ENCODE measurements at places on chromosomes 5 and 9. TPM values are rescaled to one million over a fixed set of nuclear protein-coding genes. Genes with fewer than 3 reads are reported as not detected.

FAM221B gene
- total RNA-seq: not detected

SLCO6A1 gene
- not detected for total RNA-seq

MARCHF11 gene
- not detected for total RNA-seq

CCNO gene
- not detected for total RNA-seq

PAX5 gene
- 0.62 TPM for total RNA-seq

IL31RA gene
- 4.1 TPM for total RNA-seq

SLC6A19 gene
- not detected for total RNA-seq

SPAG8 gene
- total RNA-seq: 3.7 TPM

ANKRD34B gene
- total RNA-seq: not detected

SLC36A2 gene
- total RNA-seq: 3.1 TPM

ABO gene
- total RNA-seq: 1.4 TPM

ELAVL2 gene
- 1.8 TPM for total RNA-seq

DNA sequence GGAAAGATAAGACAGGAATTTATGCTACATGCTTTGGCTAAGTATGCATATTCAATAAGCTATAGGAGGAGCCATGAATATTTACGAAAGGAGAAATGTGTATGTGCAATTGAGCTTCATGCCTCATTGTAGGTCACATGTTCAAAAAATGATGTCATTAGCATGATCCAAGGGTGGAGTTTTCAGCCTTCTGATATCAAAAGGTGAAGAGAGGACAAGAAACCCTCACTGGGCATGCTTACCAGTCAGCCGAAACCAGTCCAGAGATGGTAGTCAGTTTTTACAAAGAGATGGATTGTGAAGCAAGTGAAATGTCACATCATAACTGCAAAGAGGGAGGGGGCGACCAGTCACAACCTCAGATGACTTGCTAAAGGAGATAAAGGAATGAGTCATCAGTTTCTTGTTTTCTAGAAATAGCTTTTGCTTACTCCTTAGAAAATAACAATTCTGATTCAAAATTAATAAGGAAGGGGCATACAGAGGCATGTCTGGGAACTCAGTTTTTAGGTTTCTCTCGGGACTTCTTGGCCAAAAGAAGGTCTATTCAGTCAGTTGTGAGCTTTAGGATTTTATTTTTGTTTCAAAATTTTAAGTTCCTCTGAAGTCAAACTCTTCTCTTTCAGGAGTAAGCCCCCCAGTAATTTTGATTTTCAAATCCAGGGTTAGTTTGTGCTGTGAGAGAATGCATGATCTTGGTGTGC is 1067.8 kb upstream of the EDIL3 start:
- no peak for DNase-seq

DNA sequence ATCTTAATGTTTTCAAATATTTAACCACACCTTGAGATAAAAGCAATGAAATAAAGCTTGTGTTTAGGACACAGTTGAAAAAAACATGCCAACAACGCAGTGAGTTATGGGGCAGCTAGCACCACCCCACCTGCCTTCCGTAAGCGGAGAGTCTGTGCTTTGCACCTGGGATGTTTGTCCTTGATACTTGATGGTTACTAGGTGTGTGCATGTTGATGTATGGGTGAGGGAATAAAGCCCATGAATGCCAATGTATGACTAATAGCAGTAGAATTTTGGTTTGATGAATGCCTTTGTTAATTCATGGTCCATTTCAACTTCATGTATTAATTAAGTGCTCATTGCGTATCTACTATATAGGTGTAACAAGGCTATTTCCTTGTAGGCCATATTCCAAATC is 74.0 kb downstream of the PCSK5 start:
- no peak for DNase-seq

DNA sequence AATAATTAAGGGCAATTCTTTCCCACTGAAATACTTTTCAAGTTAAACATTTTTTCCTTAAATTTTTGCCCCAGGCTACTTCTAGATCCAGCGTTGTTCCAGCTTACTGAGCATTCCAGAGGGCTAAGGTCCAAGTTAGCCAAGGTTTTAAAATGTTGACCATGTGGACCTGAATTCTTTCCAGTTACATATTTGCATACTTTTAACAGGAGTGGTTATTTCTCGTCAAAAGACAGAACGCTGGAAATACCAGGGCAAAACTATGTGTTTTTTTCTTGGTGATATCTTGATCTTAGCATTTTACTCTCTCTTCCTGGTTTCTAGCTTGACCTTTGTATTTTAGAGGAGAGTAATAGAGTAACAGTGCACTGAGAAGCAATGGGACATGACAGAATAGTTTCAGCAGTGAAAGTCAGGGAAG is 32.8 kb downstream of the TMC1 start:
- peak; percentile 10 for DNase-seq

- DNase-seq: no peak
These were observed 63.3 kb downstream of the ADAMTS16 start for GRCh38 chr5:5203451-5203850.

GRCh38 chr5:173669483-173669882 is 53.0 kb upstream of the BOD1 start:
- no peak for DNase-seq

GRCh38 chr9:18437315-18438201 is 36.4 kb upstream of the ADAMTSL1 start:
- DNase-seq: peak; percentile 85

DNA sequence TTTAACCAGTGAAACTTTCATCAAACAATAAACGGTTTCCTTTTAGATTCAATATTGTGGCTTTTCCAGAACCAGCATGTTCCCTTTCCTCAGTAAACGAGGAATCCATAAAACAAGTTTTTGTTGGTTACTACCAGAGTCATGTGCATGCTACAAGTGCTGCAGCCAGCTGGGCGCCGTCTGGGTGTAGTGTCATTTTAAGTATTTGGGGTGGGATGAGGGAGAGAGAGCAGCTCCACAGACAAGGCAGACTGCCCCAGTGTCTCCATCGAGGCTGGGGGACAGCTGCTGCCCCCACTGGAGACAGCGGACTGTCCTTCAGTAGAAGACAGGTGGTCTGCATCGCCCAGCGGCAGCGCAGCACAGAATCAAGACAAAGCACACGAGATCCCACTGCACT is 17.3 kb downstream of the ARPC5L start:
- peak; percentile 68 for DNase-seq

GRCh38 chr9:93686880-93687236 is 110.5 kb downstream of the PHF2 start:
- no peak for DNase-seq

- no peak for DNase-seq
These were observed 474.4 kb downstream of the TLE1 start for GRCh38 chr9:81214975-81215374.

GRCh38 chr9:84460695-84461094 is 120.1 kb upstream of the SLC28A3 start:
- DNase-seq: no peak

DNA sequence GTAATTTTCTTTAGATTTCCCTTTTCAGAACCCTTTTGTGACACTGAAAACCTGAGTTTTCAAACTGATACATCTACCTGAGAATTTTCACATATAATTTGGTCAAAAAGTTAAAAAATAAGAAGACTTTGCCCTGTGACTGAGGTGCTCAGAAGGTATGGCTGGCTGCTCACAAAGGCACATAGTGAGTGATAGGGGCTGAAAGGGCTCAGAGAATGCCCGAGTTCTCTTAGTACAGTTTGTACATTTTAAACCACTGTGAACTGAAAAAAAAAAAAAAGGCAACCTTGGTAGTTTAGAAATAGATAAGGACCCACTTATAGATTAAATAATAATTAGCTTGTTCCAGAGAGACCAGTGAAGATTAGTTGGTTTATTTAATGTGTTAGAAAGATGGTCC is 18.1 kb upstream of the PSAT1 start:
- no peak for DNase-seq

DNA sequence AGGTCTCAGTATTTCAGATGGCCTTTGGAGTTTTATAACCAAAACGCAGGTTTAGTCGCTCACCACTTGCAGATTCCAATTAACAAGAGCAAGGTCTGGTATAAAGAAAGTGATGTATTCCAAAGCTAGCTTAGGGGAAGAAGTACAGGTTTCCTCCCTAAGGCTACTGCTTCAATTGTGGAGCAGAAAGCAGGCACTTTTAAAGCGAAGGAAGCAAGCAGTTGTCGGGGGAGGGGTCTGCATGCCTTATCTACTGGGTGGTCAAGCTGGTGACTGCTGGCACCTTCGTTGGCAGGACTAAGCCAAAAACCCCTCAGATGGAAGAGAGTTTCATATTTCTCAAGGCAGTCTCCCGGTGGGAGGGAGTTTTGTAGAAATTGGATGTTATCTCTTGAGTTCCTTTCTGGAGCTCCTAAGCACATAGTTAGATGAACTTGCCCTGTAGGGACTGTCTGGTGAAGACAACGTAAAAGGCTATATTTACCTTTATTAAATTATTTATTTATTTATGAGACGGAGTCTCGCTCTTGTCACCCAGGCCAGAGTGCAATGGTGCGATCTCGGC is 1.6 kb upstream of the TMEM245 start:
- no peak for DNase-seq

- no peak for DNase-seq
These were observed at the start of gene PPP1R2B for GRCh38 chr5:156850206-156850751. PPP1R2B (plus strand) TSS chr5:156850295; CDS start chr5:156850563, 268 bp downstream.

DNA sequence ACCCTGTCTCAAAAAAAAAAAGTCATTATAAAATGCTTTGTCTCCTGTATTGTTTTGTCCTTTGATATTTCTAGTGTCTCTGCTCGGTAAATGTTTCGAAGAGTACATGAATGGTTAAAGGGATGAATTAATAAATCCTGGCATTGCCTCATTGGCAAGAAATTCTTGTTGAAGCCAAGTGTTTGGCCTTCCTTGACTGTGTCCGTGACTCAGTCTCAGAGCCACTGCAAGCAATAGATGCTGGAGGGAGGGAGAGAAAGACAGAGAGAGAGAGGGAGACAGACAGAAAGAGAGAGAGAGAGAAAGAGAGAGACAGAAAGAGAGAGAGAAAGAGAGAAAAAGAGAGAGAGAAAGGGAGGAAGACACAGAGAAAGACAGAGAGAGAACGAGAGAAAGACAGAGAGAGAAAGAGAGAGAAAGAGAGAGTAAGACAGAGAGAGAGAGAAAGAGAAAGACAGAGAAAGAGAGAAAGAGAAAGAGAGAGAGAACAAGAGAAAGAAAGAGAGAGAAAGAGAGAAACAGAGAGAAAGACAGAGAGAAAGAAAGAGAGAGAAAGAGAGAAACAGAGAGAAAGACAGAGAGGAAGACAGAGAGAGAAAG is 72.5 kb upstream of the RXRA start:
- no peak for DNase-seq

GRCh38 chr5:64861281-64861680 is 92.6 kb downstream of the CWC27 start:
- DNase-seq: no peak

DNA sequence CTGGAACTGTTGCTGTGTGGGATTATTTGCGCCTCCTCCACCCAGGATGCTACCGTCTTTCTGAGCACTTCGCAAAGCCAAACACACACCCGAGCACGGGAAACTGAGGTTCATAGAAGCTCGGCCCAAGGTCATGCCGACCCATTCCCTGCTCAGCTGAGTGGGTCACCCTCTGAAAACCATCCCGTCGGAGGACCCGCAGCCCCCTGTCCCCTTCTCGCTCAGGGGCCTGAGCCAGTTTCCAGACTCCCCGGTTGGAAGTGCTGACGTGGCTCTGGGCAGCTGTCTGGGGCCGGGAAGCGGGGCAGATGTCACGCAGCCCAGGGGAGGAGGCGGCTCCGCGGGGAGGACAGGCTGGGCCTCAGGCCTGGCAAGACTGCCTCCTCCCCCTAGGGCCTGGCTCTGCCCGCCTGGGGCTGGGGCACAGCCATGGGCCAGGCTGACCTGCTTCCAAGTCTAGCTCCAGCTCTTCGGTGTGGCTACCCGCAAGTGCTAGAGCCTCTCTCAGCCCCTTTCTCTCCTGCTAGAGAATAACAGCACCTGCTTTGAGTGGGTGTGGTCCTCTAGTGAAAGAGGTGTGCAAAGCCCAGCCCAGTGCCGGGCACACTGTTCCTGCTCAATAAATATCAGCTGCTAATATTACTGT is 9.9 kb upstream of the CXXC5 start:
- DNase-seq: peak; percentile 89

DNA sequence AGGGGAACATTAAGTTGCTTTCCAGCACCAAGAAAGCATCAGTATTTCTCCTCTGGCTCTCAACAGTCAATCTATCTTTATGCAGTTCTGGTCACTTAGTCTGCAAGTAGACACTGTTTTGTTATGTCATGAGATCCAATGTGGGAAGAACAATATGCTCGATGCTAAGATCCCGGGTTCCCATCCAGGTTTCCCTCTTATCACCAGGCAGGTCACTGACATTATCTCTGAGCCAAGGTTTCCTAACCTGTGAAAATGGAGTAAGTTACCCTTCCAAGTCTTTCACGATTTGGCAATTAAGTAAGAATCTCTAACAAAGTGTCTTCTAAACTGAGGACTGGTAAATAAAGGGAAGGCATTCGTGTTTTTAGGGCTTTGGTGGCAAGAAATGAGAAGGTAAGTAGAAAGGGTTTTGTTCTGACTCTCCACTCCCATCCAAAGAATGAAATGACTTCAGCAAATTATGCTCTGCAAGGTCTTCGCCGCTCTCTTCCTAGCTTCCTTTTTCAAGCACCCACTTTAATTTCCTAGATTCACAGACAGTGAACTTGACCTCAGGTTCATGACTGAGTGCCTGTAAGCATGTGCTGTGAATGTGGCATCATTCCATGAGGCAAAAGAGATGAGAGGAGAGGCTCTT is 86.4 kb downstream of the DCP2 start:
- DNase-seq: no peak

DNA sequence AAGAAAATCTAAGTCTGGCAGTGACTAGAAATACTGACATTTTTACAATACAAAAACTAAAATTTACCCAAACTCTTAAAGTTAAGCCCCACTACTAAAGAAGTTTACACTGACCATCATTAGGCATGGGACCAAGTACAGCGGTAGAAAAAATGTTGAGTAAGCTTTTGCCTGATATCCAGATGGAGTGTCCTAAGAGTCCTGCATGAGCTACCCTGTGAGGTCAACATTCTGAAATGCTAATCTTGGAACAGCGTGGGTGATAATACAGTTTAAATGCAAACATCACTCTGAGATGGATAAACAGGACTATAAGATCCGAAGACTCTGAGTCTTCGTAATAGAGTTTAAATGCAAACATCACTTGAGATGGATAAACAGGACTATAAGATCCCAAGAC is 189.7 kb downstream of the DCP2 start:
- no peak for DNase-seq

DNA sequence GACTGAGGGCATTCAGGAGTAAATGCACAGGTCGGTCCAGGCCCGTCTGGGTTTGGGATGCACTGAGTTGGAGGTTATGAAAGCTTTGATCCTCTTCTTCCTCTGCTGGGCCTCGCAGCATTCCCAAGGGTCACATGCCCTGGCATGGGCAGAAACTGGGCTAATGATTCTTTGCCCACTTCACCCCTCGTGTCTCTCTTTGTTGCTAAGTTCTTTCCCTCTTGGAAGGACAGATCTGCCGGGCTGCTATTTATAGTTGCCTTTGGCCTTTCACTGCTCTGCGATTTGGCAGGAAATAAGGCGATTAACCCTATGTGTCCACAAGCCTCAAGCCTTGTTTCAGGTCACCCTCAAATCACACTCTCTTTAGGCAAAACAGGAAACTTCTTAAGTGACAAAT is 66.9 kb downstream of the ENTREP1 start:
- peak; percentile 22 for DNase-seq
